ENCODE measurements at places on chromosomes 6 and 20. TPM values are rescaled to one million over a fixed set of nuclear protein-coding genes. Genes with fewer than 3 reads are reported as not detected.

GRCh38 chr20:19868441-19868840 is 110.4 kb downstream of the RIN2 start:
- no peak for DNase-seq

- no peak for DNase-seq
These were observed 311.1 kb upstream of the JAG1 start for GRCh38 chr20:10984913-10985312.

FOXF2 gene
- not detected for total RNA-seq

- DNase-seq: no peak
These were observed 243.8 kb downstream of the PLCB1 start for GRCh38 chr20:8375898-8376297.

- peak; percentile 66 for DNase-seq
These were observed 636 bp upstream of the EEF1A1 start for GRCh38 chr6:73521351-73521985.

RSPH3 gene
- 3.3 TPM for total RNA-seq

DNA sequence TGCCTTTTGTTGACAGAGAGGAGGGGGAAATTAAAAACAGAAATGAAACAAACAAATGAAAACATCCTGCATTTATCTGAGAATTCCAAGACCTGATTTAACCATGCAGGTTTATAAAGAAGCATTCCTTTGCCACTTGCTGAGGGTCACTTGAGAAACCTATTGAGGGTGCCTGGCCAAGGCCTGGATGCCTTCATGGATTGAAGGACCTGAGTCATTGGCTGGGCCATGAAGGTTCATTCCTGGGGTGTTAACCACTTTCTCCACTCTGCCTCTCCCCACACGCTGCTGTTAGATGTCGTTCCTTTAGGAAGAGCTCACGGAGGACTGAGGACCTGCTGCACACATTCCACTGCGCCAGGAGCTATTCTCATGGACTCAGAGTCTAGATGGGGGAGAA is 49.7 kb downstream of the DAAM2 start:
- DNase-seq: no peak

GRCh38 chr6:27132532-27133280 is 114.8 kb upstream of the PRSS16 start:
- DNase-seq: peak; percentile 100

RBBP8NL gene
- not detected for total RNA-seq

GRCh38 chr6:25025248-25025918 is 89.6 kb upstream of the RIPOR2 start:
- DNase-seq: no peak

DNA sequence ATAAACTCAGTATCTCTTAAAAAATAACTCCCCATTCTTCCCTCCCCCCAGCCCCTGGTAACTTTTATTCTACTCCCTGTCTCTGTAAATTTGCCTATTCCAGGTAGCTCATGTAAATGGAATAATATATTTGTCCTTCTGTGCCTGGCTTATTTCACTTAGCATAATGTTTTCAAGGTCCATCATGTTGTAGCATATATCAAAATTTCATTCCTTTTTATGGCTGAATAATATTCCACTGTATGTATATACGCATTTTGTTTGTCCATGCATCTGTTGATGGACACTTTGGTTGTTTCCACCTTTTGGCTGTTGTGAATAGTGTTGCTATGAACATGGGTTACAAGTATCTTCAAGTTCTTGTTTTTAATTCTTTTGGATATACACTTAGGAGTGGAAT is 13.0 kb downstream of the PERP start:
- no peak for DNase-seq

BANF2 gene
- total RNA-seq: not detected

DNA sequence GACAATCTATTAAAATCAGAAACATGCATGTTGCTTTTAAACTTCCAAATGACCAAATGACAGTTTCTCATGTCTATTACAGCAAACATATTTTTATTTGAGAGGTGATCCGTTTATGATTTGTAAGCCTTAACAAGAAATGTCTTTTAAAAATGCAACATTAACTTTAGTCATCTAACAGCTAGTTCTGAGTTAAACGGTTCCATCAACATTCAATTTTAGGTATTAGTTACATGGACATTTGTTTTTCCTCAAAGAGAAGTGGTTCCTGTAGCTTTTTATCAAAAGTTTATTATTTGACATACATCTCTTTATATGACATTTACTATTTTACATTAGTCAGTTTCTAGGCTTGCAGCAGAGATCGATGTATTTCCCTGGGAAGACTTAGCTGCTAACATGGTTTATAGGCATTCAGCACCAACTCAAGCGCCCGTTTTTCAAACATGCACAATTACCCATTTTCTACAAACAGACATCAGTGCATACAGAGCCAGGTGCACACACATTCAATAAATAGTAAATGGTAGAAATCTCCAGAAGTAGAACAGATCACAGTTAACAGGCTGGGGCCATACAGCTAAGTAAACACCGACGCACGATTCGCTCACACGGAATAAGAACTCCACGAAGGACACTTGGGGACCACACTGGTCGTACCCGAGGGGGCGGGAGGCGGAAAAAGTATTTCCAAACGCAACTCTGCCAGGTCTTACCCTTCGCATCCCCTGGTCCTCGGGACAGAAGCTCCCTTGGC is 882 bp downstream of the CNR1 start:
- no peak for DNase-seq

DNA sequence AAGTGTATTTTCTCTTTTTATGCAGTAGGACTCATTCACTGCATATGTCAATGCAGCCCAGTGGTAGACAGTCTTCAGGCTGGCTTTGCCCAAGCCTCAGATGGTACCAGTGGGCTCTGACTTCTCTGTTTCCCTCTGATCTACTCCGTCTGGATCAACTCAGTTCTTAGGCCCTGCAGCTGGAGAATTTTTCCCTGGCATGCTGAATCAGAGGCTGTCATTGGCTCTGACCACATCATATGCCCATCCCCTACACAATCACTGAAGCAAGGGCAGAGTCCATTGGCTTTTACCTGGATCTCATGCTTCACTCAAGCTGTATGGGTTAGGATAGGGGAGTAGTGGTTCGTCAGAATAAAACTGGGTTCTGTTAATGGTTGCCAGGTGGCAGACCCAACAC is 57.8 kb downstream of the KIZ start:
- DNase-seq: peak; percentile 57

LY6G5C gene
- total RNA-seq: not detected

DNA sequence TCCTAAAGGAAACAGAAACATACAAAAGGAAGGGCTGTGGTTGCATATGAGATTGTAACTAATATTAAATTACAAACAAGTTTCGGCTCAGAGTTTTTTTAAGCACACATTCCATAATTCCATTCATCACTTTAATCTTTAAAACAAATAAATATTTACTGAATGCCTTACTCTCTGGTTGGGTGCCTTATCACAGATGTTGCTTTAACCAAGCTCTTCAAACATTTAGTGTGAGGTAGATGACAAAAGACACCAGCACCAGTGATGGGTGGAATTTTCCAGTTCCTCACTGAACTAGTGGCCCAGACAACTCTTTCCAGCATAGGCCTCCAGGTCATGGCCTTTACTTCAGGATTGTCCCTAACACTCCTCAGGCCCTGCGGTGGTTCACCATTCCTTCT is 58.7 kb downstream of the ARHGAP18 start:
- DNase-seq: no peak

PROKR2 gene
- total RNA-seq: not detected

- DNase-seq: no peak
These were observed 379.5 kb upstream of the SULF2 start for GRCh38 chr20:48164566-48165400.

DNA sequence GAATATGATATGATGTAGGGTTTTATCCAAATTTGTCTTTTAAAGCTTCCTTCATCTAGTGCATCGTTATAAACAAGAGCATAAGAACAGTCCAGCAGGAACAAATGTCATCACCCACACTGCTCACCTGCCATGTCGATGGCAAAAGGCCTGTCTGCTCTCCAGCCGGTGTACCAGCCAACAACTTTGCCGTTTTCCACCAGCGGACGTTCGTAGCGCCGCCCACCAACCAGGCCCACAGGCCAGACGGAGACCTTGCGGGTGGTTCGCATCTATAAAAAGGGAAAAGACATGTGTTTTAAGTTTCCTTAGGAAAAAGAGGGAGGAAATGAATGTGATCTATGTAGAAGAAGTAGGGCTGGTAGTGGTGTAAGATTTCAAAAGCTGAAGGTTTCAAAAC is 62.9 kb downstream of the B3GAT2 start:
- no peak for DNase-seq

DNA sequence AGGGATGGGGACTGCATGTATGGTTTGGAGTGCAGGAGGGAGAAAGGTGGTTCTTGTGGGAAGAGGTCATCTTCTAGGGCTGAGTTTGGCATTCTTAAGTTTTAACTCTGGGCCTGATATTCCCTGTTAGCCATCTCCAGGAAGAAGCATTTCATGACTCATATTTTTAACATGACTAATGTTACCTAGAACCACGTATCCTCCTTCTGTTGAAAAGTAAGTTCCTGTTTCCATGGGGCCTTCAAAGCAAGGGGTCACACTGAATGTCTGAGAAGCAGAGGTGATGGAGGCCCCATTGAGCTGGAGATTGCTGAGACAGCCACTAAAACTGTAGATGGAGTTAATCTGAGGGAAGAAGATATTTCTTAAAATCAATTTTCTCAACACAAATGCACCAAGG is 30.2 kb downstream of the FAM229B start:
- DNase-seq: peak; percentile 6

DNA sequence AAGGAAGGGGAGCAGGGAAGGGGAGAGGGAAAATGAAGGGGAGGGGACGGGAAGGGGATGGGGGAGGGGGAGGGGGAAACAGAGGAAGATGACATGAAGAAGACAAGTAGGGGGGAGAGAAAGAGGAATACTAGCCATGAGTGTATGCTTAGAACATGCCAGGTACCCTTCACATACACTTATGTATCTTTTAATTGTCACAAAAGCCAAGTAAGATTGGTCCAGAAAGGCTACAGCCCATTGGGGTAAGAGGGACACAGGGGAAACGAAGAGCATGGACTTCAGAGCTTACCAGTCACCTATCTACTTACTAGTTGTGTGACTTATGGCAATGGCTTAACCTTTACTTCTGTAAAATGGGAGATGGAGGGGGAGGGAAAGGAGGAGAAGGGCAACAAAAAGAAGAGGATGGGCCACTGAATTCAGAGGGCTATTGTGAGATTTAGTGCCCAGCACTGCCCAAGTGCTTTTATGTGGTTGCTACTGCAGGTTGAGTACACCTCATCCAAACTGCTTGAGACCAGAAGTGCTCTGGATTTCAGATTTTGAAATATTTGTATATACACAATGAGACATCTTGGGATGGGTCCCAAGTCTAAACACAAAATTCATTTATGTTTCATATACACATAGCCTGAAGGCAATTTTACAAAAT is 90.3 kb downstream of the ARHGAP18 start:
- no peak for DNase-seq

TRIM15 gene
- total RNA-seq: not detected

DNA sequence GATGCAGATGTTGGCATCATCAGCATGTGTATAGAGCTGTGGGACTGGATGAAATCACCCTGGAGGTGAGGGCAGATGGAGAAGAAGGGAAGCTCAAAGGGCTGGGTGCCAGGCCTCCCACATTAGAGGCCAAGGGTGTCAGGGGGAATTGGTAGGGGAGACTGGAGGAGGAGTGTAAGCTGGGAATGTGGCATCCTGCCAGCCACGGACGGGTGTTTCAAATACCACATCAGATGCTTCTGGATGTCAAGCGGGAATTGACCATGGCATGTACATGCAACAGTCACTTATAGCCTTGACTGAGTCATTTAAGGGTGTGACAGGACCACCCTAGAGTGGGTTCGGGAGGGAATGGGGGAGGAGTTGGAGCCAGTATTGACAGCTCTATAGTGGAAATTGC is 9.6 kb downstream of the ERGIC3 start:
- DNase-seq: no peak

DNA sequence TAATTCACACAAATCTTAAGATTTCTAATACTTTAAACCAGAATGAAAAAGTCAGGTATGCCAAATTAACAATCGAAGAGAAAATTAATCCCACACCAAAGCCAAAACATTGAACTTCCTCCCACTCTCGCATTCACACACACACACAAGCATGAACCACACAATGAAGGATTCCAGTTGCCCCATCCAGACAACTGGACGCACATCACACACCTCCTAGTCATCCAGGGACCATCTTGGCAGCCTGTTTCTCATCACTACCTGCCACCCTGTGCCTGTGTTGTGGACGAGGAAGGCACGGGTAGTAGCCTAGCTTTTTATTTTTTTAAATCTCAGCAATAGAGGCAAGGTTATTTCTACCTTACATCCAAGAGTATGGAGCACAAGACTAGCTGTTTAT is 15.2 kb downstream of the B4GALT5 start:
- no peak for DNase-seq

PPP1R14C gene
- 0.60 TPM for total RNA-seq

- peak; percentile 87 for DNase-seq
These were observed 471.7 kb downstream of the CDKAL1 start for GRCh38 chr6:21005816-21006570.

GRCh38 chr6:11368760-11369159 is 136.3 kb upstream of the NEDD9 start:
- DNase-seq: no peak

DNA sequence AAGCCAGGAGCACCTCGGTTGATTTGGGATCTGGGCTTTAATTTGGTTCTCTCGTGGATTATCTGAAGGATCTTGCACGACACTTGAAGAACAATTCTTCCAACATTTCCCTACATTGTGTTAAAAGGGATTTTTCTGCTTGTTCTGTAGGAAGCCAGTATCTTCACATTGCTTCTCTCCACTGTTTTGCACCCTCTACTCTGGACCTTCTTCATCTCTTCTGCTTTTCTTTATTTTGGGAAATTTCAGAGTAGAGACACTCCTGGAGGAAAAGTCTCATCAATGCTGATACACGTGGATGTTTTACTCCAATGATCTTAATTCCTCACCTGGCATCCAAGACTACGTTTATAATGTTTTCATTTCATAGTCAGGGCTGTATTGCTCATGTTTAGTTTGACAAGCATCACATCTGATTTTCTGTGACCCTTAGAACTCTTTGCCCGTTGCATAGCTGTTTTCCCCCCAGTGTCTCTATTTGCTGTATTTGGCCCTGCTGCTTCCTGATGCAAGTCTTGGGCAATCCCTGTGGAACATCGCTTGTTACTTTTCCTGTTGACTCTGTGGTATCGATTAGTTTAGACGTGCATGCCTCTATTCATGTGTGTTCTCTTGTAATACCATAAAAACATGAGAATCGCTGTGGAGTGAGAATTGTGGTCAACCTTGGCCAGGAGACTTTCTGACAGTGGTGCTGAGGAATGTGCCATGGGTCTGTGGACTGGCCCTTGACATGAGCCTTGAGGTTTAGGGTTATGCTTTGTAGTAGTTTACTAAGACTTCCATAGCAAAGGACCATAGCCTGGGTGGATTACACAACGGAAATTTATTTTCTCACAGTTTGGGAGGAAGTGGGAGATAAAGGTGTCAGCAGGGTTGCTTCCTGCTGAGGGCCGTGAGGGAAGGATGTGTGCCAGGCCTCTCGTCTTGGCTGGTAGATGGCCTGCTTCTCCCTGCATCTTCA is 12.5 kb downstream of the PLCB1 start:
- DNase-seq: no peak

TSPO2 gene
- total RNA-seq: not detected

- DNase-seq: peak; percentile 21
These were observed 250.9 kb upstream of the RREB1 start for GRCh38 chr6:6856538-6857523.

- peak; percentile 12 for DNase-seq
These were observed 259.2 kb downstream of the ADGB start for GRCh38 chr6:146857980-146858347.

All from A172 (cell line).